NCI-H510A (cell line): ENCODE measurements at places on chromosomes 1 and 21.

DNA sequence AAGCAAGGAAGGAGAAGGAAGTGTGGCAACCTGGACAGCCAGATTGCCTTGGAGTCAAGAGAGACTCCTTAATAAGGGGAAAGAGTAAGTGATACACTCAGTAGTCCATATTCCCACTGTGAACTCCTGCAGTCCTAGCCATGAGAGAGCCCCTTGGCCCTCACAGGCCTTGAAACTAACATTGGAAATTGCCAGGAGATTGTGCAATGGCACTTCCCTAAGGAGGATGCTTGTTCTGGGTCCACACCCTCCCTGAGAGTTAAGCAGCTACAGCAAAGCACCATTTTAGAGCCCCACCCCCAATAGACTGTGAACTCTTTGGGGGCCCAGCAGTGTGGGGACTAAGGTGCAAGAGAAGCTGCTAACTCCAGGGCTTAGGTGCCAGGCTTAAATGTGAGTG, 367.7 kb upstream of the CAMK1G start:
- DNase-seq: no peak

DNA sequence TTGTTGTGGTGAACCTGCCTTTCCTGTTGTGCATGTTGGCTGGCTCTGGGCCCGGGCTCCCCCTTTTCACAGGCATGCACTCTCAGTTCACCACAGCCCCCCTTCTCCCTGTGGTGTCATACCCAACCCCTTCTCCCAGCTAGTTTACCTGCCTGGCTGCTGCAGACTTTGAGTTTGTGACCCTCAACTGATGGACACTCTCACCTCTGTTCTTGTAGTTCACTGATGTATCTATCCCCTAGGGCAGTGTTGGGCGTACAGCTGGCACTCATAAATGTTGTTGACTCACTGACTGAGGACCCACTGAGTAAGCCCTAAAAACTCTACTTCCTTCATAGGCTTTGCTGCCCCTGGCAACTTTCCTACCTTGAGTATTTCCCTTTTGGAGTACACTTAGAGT, 54.9 kb downstream of the WDR64 start:
- DNase-seq: no peak

GRCh38 chr1:84101204-84101603, 42.9 kb upstream of the PRKACB start:
- no peak for DNase-seq

DNA sequence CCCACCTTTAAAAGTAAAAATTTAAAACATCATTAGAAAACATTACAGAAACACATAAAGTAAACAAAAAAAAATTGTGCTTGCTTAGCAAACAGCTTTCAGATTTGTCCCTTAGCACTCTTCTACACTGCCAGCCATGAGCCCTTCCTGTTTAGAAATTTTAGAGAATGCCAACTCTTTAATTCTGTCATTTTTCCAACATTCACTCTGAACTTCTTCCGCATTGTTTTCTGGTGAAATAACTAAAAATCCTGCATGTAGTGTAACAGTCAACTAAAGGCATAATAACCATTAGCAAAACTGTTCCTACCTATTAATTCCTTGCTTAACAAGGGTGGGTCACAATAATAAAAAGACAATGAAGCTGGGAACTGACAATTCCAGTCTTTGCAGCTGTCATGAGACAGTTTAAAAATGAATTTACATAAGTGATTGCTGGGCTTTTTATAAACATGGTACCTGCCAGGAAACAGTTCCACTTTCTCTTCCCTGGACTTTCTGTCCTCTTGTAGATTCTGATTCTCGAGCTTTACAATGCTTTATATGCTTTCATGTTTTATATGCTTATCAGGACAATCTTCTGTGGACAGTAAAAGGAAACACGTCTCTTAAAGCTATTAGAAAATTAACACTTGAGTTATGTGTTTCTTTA, 19.0 kb downstream of the GNG12 start:
- no peak for DNase-seq

- DNase-seq: no peak
These were observed 38.8 kb downstream of the ERG start for GRCh38 chr21:38459490-38459889.

- no peak for DNase-seq
These were observed 56.5 kb downstream of the GALNT2 start for GRCh38 chr1:230123280-230124185.

- DNase-seq: no peak
These were observed 221.5 kb downstream of the RERE start for GRCh38 chr1:8595941-8596340.

DNA sequence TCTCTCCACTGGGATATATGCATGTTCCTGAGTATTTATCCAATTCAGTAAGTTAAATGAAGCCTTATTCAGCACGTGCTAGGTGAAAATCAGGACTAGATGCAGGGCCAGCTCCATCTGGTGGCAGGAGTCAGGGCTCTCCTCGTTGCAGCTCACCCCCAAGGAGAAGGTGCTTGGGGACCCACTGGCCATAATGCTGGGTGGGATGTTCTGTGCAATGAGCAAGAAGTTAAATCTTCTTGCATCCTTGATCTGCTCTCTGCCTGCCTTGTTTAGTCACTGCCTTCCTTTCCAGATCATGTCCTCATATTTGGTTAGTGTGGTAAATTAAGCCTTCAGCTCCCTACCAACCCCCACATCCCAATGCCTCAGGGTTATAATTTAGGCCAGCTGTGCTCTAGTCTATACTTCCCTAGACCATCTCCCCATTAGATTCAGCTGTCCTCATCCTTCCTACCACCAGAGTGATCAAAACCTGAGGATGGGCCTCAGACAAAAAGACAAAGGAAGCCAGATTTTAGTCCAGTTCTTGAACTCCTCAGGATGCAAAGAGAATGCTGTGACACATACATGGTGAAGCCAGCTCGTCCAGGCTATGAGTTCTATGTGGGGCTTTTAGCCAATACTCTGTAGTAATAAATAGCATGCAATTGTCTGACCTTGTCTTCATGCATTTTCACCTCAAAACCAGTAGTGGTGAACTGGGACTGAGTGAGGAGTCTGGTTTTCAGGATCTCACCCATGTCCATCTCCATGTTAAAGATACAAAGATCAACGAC, 55.9 kb downstream of the SEC16B start:
- peak; percentile 3 for DNase-seq
